ENCODE measurements at places on chromosomes 12 and 14.
A peak's percentile ranks its signal among the peaks of the same experiment; 100 is the strongest.

GRCh38 chr14:38004610-38004879 lies 203.2 kb upstream of the SSTR1 start:
- no peak for DNase-seq

DNA sequence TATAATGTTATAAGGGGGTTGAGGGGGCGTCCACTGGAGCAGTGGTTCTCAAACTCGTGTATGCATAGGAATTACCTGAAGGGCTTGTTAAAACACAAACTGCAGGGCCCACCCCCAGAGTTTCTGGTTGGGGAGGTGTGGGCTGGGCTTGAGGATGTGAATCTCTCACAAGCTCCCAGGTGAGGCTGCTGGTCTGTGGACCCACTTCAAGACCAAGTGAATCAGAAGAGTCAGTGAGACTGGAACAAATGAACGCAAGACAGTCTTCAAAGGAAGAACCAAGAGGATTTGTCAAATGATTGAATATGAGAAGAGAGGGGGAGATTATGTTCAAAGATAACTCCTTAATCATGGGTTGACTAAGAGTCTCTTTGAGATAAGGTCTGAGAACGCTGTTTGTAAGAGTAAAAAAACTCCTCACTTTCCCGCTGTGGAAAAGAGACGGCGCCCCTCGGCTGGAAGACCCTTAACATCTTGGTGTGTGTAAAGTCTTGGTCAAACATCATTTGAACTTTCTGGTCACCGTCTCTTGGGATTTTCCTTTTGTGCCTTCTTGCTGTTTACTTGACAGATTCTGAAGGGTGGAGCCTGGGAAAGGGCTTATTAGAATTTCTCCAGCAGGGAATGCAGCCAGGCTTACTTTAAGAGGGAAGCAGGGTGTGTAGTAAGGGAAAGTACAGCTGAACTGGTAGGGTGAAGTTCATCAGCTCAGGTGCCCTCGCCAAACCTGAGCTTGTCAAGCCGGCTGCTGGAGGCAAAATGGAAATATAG lies 5.3 kb upstream of the FOXN3 start:
- DNase-seq: no peak

GRCh38 chr14:106657460-106657859 lies 1131.1 kb downstream of the TMEM121 start:
- DNase-seq: no peak

DNA sequence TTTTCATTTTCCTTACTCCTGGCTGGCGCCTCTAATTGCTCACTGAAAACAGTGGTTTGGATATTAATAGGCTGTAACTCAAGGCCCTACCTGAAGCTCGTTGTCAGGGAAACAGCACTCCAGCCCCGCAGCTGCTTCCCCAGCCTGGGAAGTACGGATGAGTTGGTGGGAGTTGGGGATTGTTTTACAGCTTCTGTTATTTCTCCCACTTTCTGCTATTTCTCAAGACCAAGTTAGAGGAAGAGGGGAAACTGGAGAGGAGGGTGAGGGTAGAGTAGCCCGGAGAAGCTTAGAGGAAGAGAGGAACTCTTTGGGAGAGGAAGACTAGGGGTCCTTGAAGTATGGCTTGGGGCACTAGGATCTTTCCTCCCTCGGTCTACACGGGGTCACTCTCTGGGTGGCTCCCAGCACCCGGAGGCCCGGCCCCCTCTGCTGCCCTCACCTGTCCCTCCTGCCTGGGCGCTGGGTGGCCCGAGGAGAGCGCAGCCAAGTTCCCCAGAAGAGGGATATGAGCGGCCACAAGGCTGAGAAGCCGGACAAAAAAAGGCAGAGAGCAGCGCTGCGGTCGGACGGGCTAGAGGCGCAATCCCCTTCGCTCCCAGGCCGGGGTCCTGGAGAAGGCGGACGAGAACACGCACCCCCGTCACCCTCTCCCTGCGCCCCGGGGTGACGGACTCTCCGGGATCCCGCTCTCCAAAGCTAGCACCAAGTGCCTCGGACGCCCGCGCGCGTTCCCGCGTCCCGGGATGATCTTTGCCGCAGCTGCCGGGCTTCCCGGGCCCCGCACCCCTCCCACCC lies 671 bp downstream of the SPTB start:
- no peak for DNase-seq

DNA sequence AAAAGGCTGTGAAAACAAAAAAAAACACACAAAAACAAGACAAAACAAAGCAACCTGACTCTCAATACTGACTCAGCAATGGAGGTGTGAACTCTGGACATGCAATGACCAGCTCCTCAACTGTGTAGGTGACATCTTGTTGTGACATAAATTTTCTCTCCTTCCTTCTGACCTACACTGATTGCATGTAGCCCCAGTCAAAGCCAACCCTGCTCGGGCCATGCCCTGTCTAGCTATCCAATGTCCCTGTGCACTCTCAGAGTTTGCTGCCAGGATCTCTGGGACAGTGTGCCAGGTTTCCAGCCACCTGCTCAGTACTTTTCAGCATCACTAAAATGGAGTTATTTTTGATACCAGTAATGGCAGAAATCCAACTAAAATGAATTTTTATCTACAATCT lies 18.9 kb upstream of the CRACR2A start:
- no peak for DNase-seq

DNA sequence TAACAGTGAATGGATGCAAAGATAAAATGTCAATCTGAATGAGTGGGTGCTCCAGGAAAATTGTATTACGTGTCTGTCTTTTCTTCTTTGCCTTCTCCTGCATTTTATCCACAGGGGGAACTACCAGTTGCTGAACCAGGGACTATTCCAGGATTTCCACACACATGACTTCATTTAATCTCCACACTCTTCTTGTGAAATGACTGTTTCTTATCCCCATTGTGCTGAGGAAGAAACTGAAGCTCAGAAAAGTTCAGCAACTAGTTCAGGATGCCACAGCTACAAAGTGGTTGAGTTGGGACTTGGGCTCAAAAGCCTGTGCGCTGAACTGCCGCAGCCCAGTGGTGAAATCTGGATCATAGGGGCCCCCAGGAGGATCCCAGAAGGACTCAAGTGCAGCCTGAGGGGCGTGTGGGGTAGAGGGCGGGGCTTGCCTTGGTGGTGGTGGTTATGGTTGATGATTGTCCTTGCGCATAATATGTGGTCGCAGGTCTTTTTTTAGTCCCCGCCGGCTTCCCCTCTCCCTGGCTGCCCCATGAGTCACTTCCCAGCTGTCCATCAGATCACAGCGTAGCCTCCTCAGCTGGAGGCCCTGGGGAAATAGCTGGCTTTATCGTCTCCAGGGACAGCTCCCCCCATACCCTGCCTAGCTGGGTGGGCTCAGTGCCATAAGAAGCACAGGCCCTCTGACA lies 235.2 kb upstream of the CRY1 start:
- DNase-seq: no peak

- no peak for DNase-seq
Observed at GRCh38 chr12:3207858-3208257, 130.7 kb downstream of the TSPAN9 start.

- no peak for DNase-seq
Observed at GRCh38 chr14:30330445-30330844, 228.5 kb upstream of the G2E3 start.

DNA sequence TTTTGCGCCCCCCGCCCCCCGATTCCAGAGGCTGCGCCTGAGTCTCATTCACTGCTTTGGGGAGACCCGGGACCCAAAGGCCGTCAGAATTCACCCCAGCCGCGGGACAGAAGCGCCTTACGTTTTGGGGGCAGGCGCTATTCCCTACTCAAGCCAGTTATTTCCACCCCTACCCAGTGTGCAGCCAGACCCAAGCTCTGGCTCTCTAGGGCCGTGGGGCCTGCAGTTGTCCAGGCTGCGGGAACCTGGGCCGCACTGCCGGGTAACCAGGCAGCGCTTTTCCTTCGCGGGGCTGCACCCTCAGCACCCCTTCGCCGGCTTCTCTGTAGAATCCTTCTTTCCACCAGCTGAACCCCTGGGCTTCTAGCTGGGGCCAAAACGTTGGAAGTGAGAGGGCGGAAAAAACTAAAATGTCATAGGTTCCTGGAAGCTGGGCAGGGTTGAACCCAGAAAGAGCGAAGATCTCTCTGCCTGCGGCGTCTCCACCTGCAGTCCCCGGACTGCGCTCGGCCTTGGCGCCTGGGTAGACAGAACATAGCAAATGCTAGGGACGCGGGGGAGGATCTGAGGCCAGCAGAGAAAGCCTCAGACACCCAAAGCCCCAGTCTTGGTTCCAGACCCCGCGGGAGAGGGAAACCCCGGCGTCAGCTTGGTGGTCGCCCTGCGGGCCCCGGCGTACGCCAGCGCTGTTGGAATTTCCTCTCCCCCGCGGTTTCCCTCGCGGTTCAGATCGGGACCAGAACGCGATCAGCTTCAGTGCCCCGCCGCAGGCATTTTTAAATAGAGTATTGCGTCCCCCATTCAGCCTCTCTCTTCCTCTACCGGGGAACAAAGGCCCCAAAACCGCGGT lies 18.3 kb downstream of the TBX3 start:
- no peak for DNase-seq

DNA sequence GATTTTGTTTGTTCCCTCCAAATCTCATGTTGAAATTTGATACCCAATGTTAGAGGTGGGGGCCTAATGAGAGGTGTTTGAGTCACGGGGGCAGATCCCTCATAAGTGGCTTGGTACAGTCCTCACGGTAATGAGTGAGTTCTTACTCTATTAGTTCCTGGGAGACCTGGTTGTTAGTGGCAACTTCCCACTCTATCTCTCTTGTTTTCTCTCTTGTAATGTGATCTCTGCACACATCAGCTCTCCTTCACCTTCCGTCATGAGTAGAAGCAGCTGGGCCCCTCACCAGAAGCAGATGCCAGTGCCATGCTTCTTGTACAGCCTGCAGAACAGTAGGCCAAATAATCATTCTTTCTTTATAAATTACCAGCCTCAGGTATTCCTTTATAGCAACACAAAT lies 29.6 kb upstream of the KCNK10 start:
- no peak for DNase-seq

- DNase-seq: no peak
Observed at GRCh38 chr12:112046003-112046402, 32.8 kb downstream of the ERP29 start.

GRCh38 chr14:54108481-54109471 lies 152.2 kb upstream of the BMP4 start:
- DNase-seq: peak; percentile 44

DNA sequence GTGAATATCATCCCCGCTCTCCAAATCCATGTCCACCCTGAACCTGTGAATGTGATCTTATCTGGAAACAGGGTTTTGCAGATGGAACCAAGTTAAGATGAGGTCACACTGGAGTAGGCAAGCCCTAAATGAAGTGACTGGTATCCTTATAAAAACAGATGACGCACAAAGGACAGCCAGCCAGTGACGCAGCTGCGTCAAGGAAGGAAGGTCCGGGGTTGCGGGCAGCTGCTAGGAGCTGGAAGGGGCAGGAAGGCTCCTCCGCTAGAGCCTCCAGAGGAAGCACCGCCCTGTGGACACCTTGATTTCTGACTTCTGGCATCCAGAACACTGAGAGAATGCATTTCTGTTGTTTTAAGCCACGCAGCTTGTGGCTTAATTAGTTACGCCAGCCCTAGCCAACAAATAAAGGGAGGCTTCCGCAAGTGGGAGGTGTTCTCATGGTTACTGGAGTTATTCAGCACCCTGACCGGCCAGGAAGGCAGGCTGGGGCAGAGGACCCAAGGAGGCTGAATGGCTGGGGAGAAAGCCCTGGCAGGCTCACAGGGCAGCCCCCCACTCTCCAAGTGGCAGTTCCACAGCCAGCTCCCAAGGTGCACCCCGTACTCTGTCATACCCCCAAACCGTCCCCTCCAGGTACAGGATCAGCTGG lies 127.6 kb upstream of the NCOR2 start:
- no peak for DNase-seq

DNA sequence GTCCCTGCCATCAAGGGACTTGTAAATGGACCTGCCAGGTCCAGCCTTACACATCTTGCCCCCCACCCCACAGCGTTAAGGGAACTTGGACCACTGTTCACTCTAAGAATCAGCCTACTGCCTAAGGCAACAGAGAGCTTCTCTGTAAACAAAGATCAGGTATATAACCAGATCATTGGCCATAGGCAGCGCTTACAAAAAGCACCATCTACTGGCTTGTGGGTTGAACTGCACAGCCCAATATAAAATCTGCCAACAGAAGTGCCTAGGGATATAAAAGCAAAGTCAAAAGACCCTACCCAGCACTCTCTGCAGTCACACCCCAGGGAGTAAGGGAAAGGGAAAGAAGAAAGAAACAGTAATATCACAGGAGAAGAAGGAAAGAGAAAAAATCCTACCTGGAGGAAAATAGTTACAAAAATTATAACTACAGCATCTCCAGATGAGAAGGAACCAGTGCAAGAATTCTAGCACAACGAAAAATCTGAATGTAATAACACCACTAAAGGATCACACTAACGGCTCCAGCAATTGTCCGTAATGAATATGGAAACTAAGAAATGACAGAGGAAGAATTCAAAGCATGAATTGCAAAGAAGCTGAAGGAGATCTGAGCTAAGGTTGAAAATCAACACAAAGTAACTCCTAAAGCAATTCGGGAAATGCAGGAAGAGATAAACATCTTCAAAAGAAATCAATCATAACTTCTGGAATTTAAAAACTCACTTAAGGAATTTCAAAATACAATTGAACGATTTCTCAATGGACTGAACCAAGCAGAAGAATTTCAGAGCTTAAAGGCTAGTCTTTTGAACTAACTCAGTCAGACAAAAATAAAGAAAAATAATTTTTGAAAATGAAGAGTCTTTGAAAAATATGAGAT lies 95.2 kb upstream of the PCED1B start:
- no peak for DNase-seq

DNA sequence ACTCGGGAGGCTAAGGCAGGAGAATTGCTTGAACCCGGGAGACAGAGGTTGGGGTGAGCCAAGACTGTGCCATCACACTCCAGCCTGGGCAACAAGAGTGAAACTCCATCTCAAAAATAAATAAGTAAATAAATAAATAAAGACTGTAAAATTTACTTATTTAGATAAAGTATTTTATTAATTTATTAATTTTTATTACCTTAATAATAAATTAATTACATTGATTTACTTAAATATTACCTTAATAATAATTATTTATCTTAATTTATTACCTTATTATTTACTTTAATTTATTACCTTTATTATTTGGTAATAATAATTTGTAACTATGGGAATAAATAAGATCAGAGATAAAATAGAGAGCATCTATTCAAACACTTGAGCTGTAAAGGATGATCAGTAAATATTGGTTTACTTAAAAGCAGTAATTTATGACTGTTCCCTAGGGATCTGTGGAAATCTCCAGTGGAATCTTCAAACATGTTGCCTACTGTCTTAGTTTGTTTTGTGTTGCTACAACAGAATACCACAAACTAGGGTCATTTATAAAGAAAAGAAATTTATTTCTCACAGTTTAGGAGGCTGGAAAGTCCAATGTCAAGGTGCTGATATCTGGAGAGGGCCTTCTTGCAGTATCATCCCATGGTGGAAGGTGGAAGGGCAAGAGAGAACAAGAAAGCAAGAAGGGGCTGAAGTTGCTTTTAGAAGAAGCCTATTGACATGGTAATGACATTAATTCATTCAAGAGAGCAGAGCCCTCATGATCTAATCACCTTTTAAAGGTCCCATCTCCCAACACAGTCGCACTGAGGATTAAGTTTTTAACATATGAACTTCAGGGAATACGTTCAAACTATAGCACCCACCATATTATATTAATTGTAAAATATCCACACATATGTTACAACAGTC lies 37.1 kb downstream of the SOCS2 start:
- no peak for DNase-seq

GRCh38 chr12:122788387-122788786 lies 14.0 kb downstream of the CCDC62 start:
- peak; percentile 14 for DNase-seq

GRCh38 chr14:69711065-69711464 lies 55.9 kb upstream of the SRSF5 start:
- DNase-seq: no peak

- DNase-seq: no peak
Observed at GRCh38 chr14:79356040-79356439, 855.3 kb downstream of the DIO2 start.
